ENCODE measurements at places on chromosomes 12 and 14. TPM values are rescaled to one million over a fixed set of nuclear protein-coding genes. Genes with fewer than 3 reads are reported as not detected.

DNA sequence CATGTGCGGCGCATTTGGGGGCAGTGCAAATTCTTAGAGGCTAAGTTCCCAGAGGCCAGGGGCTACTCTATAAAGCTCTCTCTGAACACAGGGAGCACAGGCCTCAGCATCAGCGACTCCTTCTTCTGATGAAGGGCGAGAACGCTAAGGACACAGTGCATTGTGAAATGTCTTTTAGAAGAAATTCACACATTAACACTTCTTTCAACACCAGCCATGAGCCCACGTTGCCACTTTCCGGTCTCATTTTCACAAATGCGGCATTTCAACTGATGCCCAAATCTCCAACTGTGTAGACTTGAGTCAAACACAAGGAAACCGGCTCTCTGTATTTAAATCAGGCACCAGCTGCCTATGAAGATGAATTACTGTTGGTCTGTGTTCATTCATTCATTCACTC lies 162.0 kb downstream of the FOXN3 start:
- no peak for DNase-seq

GRCh38 chr12:89524541-89525304 lies at the start of gene GALNT4:
GALNT4 (minus strand) TSS chr12:89524796; CDS start chr12:89524549, 247 bp downstream.
- DNase-seq = peak; percentile 87

Gene PAX9
- not detected for total RNA-seq

DNA sequence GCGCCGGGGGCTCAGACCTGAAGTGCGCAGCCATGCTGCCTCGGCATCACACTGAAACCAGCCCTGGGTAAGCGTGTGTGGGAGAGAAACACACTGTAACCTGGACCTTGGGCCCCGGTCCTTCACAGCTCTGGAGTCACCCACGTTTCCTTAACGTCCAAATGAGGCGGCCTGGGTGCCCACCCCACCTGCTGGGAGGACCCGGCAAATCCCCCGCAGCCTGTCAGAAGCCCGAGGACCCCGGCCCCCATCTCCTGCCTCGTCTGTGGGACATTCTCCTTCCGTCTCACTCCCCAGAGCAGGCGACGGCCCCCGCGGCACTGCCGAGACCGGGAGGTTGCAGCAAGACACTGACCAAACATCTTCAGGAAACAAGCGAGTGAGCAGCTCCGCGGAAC lies 66.5 kb upstream of the GALNT9 start:
- DNase-seq = no peak

Gene TRPV4
- 0.43 TPM for total RNA-seq

Gene GPR65
- 0.32 TPM for total RNA-seq

DNA sequence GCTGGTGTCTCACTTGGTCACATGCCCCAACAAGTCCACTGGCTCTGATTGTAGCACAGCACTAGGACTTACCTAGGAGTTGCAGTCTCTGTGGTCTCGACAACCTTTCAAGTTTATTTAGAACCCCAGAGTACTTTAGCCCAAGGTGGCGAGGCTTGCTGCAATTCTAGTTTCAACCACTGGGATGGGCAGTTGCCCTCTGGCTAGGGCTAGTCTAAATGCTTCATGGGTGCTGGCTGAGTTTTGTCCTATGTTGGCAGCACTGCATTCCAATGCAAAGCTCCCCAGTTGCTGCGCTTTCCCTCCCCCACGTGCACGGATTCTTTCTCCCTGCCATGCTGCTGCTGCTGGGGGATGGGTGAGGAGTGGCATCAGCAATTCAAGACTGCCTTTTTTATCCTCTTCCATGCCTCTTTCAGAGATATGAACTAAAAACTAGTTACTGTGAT lies 207.9 kb downstream of the SYNE2 start:
- DNase-seq = peak; percentile 51

Gene TAS2R13
- 3.9 TPM for total RNA-seq

DNA sequence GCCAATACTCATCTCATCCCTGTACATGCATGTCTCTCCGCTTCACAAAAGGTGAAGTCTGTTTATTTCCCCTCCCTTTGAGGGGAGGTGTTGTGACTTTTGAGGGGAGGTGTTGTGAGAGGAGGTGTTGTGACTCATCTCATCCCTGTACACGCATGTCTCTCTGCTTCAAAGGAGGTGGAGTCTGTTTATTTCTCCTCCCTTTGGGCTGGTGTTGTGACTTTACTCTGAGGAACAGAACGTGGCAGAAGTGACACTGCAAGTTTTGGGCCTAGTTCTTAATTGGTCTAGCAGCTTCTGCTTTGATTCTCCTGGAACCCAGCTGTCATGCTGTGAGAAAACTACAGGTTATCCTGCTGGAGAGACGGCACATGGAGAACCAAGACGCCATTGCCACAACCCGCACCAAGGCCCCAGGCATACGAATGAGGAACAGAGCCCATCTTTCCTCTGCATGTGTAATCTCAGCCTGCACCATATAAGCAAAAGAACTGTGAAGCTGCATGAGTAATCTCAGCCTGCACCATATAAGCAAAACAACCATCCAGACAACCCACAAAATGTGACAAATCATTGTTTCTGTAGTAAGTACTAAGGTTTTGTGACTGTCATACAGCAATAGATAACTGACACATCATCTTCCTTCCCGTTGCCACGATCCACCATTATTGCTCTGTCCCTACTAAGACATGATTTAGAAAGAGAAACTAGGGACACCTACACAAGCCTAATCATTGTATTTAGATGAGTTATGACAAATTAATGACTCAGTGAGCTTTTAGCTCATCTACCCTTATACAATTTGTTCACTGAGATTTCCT lies 30.0 kb downstream of the GALNT4 start:
- DNase-seq = peak; percentile 39

Gene FGD4
- total RNA-seq = 4.7 TPM

- no peak for DNase-seq
These were observed 297.4 kb upstream of the SFSWAP start for GRCh38 chr12:131413471-131413870.

Gene CACNA2D4
- total RNA-seq = 0.97 TPM

DNA sequence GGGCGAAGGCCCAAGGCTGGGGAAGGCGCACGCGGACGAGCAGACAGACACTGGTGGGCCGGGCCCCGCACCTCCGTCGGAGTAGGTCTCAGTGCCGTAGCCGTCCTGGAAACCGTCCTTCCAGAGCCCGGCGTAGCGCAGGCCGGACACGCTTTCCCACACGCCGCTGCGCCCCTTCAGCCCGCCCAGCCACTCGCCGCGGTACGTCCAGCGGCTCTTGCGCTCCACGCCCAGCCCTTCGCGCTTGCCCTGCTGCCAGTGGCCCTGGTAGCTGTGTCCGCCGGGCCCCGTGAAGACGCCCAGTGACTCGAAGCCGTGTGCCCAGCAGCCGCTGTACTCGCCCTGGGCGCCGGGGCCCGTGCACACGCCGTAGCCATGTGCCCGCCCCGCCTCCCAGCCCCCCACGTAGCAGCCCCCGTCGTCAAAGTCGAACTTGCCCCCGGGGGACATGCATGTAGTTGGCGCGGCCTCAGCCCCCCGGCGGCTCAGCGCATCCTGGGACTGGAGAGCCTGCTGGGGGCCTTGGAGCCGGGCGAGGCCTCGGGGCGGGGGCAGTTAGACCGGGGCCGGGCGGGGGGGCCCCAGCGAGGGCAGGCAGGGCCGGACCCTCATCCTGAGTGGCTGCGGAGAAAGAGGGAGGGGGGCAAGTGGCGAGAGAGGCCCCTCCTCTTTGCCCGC lies 1.4 kb downstream of the JPH4 start:
- no peak for DNase-seq

Measured in fibroblast of villous mesenchyme (primary cell).